Stimulated activated CD4-positive, alpha-beta T cell treated with anti-CD3 and anti-CD28 coated beads, Interleukin-12 subunit alpha, Interleukin-12 subunit beta, amount 100 ng/mL, for 24 hours (primary cell): ENCODE measurements at places on chromosomes 6 and 20.

- no peak for DNase-seq
Observed at GRCh38 chr20:53307964-53308597, 285.6 kb downstream of the ZNF217 start.

DNA sequence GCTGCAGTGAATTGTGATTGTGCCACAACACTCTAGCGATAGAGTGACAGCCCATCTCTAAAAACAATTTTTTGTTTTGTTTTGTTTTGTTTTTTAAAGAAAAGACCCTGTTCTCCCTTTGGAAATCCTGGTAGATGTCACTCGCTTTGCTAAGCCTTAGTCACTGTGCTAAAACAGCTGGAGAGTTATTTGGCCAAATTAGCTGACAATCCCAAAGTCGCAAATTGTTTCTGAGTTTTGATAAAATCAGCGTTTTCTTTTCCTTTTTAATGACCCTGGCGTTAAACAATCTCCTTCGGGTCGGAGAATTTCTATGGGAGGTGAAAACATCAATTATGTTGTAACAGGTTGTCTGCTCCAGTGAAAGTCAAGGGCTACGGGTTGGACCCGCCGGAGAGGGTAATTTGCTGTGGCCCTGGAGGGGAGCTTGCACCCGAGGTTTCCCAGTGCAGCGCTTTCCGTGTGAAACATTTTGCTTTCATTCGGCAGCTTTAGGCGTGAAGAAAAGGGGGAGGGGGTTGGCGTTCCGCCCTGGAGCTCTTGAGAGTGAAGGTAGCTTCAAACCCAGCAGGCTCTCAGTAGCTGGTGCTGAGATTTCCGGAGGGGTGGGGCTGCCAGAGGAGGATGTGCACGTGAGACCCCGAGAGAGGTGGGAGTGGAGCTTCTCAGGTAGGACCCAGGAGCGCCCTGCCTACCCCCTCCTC is 296.6 kb downstream of the PHACTR1 start:
- DNase-seq, result no peak

- DNase-seq, result no peak
Observed at GRCh38 chr6:89553431-89553830, 85.1 kb downstream of the LYRM2 start.

DNA sequence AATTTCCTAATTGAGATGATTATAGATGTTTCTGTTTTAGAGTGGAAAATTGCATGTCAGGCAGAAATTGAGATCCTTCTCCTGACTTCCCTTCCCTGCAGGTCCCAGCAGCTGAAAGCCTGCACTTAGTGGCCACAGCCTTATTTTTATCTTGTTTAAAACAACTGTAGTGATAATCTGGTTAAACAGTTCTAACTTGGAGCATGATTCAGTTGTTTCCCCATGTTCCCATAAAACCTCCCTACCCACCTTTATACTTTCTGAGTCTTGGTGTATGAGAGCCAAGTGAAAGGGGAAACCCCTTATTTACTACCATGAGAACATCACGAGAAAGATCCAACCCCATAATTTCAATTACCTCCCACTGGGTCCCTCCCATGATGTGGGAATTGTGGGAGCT is 195.2 kb downstream of the SLC16A10 start:
- no peak for DNase-seq

DNA sequence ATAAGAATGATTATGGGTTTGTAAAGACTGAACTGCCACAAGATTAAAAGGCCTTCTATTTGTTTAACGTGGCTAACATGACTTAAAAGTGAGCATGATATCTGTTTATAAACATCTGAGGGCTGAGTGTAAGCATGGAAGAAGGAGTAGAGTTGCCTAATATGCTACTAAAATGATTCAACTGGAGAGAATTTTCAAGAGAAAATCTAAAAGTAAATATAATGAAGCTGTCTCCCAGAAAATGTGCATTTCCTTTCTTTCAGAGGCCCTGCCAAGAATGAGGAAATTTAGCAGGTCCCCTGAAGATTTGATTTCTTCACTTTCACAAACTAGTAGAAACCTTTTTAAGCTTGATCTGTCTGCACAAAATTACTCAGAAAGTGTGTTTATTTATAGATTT is 4.2 kb upstream of the EYA4 start:
- DNase-seq, result no peak
